Stimulated activated CD4-positive, alpha-beta T cell treated with anti-CD3 and anti-CD28 coated beads, Interleukin-15, amount 100 ng/mL, for 24 hours (primary cell): ENCODE measurements at places on chromosomes 16 and 17.

DNA sequence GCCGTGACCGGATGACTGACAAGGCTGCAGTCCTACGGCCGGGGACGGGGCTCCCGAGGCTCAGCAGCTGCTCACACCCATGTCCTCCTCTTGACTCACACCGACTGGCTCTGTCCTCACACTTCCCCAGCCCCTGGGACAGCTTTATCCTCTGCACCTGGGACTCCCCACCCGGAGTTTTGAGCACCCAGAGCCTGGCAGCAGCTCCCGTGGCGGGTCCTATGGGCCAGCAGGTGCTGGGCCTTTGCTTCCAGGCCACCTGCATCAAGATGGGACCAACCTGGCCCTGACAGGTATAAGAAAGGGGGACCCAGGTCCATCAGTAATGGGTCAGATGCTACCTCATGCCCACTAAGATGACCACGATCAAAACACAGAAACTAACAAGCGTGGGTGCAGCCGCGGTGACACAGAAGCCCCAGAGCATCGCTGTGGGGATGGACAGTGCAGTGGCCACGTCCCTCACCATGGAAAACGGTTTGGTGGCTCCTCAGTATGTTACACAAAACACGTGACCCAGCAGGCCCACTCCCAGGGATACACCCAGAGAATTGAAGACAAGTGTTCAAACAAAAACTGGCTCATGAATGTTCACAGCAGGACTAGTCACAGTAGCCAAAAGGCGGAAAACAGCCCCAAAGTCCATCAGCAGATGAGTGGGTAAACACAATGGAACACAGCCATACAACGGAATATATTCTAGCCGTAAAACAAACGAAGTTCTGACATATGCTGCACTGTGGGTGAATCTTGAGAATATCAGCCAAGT, 3.3 kb upstream of the NOTUM start:
- no peak for DNase-seq

DNA sequence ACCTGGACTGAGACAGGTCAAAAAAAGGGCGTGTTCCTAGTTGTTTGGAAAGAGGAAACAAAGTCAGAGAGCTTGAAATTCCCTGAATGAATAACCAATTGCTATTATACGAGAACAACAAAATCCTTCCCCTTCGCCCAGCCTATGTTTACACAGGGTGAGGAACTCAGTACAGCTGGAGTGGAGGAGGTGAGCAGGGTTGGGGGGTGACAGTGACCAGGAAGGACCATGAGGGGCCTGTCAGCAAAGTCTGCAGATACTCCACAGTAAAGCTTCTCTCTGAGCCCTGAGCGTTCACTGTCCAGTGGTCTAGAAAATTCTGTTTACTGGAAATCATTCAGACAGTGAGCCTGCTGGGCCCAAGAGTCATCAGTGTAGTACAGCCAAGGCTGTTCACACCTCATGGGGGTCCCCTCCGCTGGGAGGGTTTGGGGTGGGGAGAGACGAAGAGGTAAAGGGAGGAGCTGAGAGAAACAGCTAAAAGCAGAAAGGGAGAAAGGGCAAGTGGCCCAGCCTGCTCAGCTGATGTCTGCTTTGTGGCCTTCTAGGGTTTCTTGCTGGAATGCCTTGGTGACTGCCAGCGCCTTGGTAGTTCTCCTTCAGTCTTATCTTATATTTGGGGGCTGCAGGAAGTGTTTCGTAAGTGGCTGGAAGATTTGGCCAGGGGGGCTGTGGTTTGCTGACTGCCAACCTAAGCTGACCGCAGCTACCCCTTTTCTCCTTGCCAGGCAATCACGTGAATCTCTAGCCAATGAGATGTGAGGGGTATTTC, 5.7 kb downstream of the DUSP3 start:
- no peak for DNase-seq

- DNase-seq: no peak
Measured at GRCh38 chr17:21165922-21166594, 39.3 kb downstream of the DHRS7B start.

DNA sequence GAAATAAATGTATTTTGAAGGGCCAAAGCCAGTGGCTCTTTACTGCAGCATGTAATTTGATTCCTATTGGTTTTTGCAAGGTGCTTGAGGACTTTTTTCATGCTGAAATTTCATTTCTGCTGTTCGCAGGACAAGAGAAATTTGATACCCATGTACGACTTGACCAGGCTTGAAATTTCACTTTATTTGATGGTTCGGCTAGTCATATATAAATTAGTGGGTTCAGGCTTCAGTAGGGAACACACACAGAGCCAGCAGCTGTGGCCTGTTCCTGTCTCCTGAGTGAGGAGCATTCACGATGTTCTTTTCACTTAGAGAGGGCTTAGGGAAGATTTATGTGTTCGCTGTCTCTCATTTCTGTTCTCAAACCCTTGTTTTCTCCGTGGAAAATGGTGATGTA, 258.4 kb upstream of the CACNG5 start:
- DNase-seq: no peak

GRCh38 chr17:2789700-2790099, 6.5 kb upstream of the RAP1GAP2 start:
- DNase-seq: no peak

DNA sequence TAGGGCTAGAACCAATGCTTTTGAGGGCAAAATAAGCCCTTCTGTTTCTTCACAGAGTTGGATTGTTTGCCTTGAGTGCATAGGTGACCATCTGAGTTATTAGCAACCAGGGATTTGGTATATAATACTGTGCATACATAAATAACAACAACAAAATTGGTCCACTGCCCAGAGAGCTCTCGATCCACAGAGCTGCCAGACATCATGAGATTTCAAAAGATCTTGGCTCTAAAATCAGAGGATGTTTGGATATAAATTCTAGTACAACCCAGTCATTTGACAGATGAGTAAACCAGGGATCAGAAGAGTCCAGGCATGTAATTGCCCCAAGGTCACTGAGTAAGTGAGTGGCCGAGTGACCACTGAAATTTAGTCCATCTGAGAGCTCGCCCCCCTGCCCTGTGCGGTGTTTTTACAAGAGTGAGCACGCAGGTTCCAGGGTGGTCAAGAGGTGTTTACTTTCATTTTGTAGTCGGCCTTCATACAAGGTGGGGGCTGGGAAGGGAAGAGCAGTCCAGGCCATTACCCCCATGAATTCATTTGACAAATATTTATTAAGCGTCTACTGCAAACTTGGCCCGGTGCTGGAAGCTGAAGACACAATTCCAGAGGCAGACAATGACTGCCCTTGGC, 1.8 kb upstream of the MT2A start:
- DNase-seq: no peak

DNA sequence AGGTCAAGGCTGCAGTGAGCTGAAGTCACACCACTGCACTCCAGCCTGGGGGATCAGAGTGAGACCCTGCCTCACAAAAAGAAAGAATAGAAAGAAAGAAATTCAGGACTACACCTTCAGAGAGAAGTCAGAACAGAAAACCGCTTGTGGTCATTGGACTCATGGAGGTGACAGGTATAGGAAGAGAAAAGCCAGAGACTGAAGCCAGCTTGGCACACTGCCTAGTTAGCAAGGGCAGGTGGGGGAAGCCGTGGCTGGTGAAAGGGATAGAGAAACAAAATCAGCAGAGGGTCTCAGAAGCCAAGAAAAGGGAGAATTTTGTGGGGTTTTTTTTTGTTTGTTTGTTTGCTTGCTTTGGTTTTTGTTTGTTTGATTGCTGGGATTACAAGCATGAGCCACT, 32.9 kb upstream of the SKAP1 start:
- no peak for DNase-seq

DNA sequence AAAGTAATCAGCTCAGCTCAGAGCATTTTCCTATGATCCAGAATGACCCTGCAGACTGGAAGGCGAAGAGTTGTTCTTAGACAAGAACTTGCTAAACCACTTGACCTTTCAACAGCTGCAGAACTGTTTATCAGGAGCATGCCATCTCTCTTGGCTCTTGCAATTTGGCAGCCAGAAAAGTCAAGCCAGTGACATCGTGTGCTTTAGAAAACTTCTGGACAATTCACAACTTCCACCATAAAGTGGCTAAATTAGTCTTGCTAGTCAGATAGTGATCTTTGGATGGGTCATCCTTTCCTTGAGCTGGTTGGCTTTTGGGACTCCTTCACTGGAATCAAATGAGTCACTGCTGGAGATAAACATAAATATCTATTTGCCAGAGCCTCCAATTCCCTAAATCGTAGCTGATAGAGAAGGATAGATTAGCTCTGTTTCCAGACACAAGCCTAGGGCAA, 146.5 kb downstream of the MAP2K6 start:
- DNase-seq: no peak

GRCh38 chr16:89934611-89935553, 11.7 kb downstream of the TUBB3 start:
- DNase-seq: no peak

- DNase-seq: peak; percentile 20
Measured at GRCh38 chr17:51640108-51640622, 379.8 kb downstream of the UTP18 start.

DNA sequence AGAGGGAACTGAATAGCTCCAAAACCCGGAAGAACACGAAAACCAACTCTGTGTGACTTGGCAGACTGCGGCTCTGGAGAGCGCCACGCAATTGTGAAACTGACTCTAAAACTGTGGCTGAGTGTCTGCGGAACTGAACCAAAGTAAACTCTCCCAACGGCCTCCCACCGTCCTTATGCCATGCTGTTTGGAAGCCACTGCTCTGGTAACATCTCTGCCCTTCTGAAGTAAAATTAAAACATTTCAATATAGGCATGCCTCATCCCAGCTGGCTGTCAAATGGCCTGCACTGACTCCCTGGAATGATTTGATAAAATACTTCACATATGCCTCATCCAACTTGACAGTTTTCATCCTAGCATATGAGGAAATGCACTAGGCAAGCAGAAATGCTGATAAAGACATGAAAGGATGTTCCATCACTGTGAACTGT, 70.2 kb downstream of the PARN start:
- no peak for DNase-seq

- no peak for DNase-seq
Measured at GRCh38 chr17:71963351-71963750, 157.5 kb upstream of the SOX9 start.

- no peak for DNase-seq
Measured at GRCh38 chr17:70230850-70231640, 61.7 kb downstream of the KCNJ2 start.

DNA sequence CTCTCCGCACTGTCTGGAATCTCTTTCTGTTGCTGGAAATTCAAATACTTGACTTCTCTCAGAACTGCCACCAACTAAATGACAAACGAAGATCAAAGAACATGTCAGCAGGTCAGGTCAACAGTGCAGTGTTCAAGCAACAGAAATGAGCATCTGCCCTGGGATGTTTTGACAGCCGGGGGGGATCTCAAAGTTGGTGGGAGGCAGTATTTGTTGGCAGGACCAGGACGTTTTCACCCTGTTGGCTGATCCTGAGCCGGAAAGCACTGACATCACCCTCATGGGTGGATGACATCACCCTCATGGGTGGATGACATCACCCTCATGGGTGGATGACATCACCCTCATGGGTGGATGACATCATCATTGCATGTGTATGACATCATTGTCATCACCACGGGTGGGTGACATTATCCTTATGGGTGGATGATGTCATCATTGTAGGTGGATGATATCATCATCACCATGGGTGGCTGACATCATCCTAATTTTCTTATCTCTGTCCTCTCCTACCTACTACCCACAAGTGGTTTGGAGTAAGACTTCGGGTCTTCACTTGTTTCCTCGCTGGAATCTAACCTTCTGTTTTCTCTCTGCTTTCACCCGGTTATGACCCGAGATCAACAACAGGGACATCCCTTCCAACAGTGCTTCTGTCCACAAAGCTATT, 18.9 kb downstream of the DNAH17 start:
- DNase-seq: peak; percentile 8

GRCh38 chr16:66266436-66267291, 99.8 kb upstream of the CDH5 start:
- no peak for DNase-seq

- DNase-seq: no peak
Measured at GRCh38 chr17:51957786-51958185, 200.7 kb downstream of the CA10 start.

- DNase-seq: peak; percentile 60
Measured at GRCh38 chr17:43880420-43880991, 26.8 kb downstream of the MPP2 start.

- peak; percentile 40 for DNase-seq
Measured at GRCh38 chr16:11016993-11017392, 72.6 kb downstream of the CLEC16A start.

DNA sequence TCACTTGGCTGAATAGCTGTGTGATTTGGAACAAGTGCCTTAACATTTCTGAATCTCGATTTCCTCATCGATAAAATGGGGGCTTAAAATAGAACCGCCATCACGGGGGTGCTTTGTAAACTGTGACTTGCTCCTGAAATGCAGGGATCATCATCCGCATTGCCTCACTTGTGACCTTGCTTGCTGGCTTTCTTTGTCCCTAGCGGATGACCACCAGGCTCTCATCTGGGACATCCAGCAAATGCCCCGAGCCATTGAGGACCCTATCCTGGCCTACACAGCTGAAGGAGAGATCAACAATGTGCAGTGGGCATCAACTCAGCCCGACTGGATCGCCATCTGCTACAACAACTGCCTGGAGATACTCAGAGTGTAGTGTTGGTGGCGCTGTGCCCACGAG, 11.9 kb upstream of the TACO1 start:
- no peak for DNase-seq

DNA sequence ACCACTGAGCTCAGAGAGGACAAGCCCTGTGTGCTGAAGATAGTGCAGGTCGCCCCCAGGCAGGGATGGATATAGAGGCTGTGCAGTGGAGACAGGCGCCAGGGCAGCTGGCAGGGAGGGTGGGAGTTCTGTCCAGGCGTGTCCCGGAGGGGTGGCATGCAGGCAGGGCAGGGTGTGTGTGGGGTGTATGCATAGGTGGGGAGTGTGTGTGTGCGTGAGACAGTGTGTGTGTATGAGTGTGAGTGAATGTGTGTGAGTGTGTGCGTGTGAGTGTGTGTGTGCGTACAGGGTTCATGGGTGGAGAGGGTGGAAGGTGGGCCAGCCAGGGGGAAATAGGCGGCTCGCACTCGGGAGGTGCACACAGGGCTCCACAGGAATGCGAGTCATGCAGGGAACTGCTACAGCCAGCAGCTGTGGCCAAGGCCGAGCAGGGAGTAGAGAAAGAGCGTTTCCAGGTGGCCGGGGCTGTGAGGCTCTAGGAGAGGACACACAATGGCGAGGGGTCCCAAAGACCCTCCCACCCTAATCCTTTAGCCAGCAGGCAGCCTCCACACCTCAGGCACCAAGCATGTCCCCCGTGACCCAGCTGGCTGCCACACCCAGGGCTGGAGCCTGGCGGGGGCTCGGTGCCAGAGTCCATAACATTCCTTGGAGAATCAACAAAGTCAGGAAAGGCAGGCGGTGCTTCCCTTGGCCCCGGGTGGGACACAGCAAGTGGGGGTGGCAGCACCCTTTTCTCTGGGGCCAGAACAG, 4.6 kb downstream of the PLCD3 start:
- no peak for DNase-seq

GRCh38 chr16:65509172-65509571, 387.3 kb upstream of the CDH11 start:
- DNase-seq: no peak

DNA sequence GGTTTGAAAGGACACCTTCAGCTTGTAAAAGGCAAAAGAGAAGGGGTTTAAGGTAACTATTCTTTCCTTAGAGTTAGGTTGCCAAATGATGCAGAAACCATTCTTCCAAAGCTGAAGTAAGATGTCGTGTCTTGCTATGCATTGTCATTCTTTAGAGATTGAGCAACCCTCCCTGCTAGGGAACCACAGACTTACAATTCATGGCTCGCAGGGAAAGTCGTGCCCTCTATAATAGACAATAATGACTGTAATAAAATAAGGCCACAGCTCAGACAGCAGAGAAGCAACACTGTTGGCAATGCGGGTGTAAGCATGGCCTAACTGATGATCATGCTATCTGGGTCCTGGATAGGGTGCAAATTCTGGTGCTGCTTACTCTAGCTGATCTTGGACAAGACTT, 129.6 kb upstream of the CDH13 start:
- DNase-seq: no peak
